ENCODE measurements at places on chromosomes 2 and 18. TPM values are rescaled to one million over a fixed set of nuclear protein-coding genes. Genes with fewer than 3 reads are reported as not detected.

DNA sequence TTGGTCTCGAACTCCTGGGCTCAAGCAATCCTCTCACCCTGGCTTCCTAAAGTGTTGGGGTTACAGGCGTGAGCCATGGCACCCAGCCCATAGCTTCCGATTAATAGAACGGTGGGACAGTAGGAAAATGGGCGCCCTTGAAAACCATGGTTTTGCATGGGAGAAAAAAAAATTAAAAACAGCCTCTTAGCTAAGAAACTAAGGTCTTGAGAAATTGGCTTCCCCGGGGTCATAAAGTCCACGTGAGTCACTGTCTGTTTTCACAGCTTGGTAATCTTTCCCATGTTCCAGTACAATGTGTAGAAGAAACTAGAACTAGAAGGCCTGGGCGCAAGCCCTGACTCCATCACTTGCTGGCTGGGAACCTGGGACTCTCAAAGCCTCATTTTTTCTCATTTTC, 20.7 kb downstream of the B3GNT2 start:
- H3K27me3 ChIP-seq, result no peaks in the 10 kb centered on the region
- peak; percentile 30 for DNase-seq
- H3K36me3 ChIP-seq, result peaks cover 44% of the 10 kb centered on the region
- peaks cover 95% of the 10 kb centered on the region for H3K4me1 ChIP-seq

The CYS1 gene
- not detected for total RNA-seq

GRCh38 chr2:9879455-9880194, 36.4 kb downstream of the TAF1B start:
- H3K4me3 ChIP-seq, result no peak overlapping the region
- H3K27ac ChIP-seq, result no peak overlapping the region
- H3K36me3 ChIP-seq, result peaks cover 31% of the 10 kb centered on the region

DNA sequence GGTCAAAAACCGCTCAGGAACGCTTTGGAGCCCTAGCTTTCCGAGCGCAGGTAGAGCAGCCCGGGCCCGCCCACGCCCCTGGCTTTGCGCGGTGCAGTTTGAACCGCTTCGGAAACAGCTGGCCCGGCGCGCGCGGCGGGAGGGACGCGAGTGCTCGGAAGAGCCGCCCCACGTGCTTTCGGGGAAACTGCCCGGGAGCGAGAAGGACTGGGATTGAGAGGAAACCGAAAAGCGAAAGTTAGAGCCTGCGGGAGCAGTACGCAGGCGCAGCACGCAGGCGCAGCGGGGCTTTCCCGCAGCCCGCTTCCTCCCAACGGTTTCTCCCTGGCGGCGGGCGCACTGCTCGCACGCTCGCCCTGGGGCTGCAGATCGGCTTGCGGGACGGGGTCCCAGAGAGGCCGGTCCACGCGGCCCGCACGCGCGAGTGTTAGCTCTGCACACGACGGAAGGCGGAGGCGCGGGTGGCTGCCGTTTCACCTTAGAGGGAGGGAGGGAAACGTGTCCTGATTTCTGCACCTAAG, 6.3 kb upstream of the STAT1 start:
- no peak overlapping the region for H3K4me3 ChIP-seq
- DNase-seq, result peak; percentile 93
- H3K27me3 ChIP-seq, result no peaks in the 10 kb centered on the region

DNA sequence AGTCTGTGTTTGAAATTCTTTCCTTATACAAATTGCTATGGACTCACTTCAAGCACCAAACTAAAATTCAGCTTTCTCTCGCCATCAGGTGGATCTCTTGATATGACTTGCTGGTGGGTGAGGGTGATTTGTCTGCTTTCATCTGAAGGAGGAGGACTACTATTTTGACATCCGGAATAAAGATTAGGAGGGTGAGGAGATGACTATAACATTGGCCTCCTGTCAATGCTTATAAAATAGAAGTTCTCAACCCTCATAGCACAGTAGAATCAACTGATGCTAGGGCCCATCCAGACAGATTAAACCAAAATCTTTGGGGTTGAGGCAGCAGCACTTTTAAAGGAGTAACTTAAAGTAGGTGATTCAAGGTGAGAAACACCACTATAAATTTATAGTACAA, 120.4 kb upstream of the DNAJC10 start:
- no peak overlapping the region for H3K27ac ChIP-seq
- H3K4me3 ChIP-seq, result no peak overlapping the region
- no peaks in the 10 kb centered on the region for H3K36me3 ChIP-seq

The TNFAIP6 gene
- not detected for total RNA-seq

GRCh38 chr2:234873828-234874173, 78.0 kb upstream of the SH3BP4 start:
- H3K4me1 ChIP-seq, result no peaks in the 10 kb centered on the region
- no peak for DNase-seq
- no peak overlapping the region for H3K4me3 ChIP-seq

The KRTCAP3 gene
- total RNA-seq, result 5.0 TPM

DNA sequence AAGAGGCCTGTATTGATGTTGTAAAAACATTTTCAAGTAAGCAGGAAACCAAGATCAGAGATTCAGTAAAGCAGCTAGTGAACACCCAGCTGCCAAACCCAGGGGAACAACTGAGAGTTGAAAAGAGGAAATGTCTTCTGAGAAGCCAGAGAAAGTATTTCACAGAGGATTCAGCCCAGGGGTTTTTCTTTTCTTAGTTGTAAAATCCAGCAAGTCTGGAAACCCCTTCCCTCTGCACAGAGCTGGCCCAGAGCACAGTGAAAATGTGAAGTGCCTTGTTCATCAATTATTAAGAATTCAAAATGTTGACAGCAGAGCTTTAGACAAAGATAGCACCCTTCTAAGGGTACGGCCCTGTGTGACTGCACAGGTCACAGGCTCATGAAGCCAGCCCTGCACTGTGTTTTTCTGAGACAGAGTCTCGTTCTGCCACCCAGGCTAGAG, 28.4 kb downstream of the AFF3 start:
- no peaks in the 10 kb centered on the region for H3K27me3 ChIP-seq
- H3K4me3 ChIP-seq, result no peak overlapping the region
- DNase-seq, result no peak
- H3K27ac ChIP-seq, result peak overlapping the region; percentile 1

GRCh38 chr2:164831887-164832286, 9.7 kb downstream of the COBLL1 start:
- no peaks in the 10 kb centered on the region for H3K4me1 ChIP-seq
- H3K27ac ChIP-seq, result no peak overlapping the region
- peaks cover 7% of the 10 kb centered on the region for H3K27me3 ChIP-seq
- no peak for DNase-seq
- no peaks in the 10 kb centered on the region for H3K36me3 ChIP-seq

The FHOD3 gene
- not detected for total RNA-seq

DNA sequence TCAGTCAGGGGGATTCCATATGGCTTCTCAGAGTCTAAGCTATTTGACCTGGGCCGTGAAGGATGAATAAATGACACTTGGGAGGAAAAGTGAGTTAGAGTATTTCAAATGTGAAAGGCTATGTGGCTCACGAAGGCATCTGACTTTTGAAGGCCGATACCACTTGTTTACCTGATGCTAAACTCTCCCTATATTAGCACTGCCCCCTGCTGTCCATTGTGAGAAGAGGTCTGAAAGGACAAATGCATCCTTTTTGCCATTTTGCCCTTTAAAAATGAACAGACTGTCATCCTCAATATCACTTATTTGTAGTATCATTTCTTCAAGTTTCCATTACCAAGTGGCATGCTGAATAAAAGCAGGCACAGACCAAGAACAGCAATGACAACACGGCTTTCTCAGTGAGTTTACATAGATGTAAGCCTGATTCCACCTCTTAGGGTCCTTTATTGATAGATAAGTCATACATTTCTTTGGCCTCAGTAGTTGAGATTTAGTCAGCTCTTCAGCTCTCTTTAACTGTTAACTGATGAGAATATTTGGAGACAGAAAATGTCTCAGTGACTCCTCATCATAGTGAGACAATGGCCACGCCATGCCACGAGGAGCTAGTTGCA, 40.1 kb downstream of the DOCK10 start:
- H3K27me3 ChIP-seq, result no peaks in the 10 kb centered on the region
- H3K4me1 ChIP-seq, result peaks cover 83% of the 10 kb centered on the region
- H3K4me3 ChIP-seq, result peak overlapping the region; percentile 22
- H3K36me3 ChIP-seq, result peaks cover 16% of the 10 kb centered on the region
- H3K27ac ChIP-seq, result peak overlapping the region; percentile 86
- DNase-seq, result peak; percentile 84

The DUSP19 gene
- 5.0 TPM for total RNA-seq

DNA sequence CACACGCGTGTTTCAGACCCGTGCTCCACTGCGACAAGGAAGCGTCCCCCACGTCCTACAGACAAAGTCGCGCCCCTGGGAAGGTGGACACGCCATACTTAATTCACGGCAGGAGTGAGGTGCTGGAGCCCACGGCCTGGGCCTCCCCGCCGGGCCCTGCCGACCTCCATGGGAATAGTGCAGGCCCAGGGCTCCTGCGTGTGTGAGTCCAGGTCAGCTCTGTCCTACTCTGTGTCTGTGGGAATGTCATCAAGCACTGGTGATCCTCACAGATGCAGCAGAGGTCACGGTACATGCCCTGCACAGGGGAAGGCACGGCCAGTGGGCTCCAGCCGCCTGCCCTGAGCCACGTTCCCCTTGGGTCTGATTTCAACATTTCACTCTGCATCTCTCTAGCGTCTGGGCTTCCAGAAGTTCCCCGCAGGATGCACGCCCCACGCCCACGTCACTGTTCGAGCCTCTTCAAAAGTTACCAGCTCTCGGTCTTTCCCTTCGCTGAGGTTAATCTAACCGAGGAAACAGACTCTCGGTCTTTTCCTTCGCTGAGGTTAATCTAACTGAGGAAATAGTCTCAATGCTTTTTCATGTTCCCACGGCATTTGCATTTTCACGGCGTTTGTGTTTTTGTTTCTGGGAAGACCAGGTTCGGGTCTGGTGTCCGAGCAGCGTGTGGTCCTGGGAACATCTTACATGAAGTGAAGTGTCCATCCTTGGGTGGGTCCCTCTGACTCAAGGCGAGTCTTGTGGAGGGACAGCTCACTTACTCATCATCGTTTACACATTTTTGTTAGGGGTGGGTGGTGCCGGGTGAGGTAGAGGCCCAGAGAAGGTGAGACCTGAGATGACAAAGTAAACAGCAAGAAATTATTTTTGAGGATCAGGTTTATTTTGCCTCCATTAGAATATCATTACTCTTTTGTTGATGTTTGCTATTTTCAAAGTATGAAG, 157.3 kb upstream of the ALKAL2 start:
- no peaks in the 10 kb centered on the region for H3K27me3 ChIP-seq
- H3K4me1 ChIP-seq, result peaks cover 2% of the 10 kb centered on the region
- no peaks in the 10 kb centered on the region for H3K36me3 ChIP-seq
- DNase-seq, result no peak
- H3K4me3 ChIP-seq, result no peak overlapping the region
- no peak overlapping the region for H3K27ac ChIP-seq

- H3K36me3 ChIP-seq, result peaks cover 2% of the 10 kb centered on the region
- DNase-seq, result no peak
- H3K4me3 ChIP-seq, result no peak overlapping the region
- H3K4me1 ChIP-seq, result peaks cover 4% of the 10 kb centered on the region
- H3K27ac ChIP-seq, result no peak overlapping the region
- H3K27me3 ChIP-seq, result no peaks in the 10 kb centered on the region
These were observed 108.8 kb downstream of the RTN4 start for GRCh38 chr2:54941248-54941984.

The MC4R gene
- total RNA-seq, result not detected

DNA sequence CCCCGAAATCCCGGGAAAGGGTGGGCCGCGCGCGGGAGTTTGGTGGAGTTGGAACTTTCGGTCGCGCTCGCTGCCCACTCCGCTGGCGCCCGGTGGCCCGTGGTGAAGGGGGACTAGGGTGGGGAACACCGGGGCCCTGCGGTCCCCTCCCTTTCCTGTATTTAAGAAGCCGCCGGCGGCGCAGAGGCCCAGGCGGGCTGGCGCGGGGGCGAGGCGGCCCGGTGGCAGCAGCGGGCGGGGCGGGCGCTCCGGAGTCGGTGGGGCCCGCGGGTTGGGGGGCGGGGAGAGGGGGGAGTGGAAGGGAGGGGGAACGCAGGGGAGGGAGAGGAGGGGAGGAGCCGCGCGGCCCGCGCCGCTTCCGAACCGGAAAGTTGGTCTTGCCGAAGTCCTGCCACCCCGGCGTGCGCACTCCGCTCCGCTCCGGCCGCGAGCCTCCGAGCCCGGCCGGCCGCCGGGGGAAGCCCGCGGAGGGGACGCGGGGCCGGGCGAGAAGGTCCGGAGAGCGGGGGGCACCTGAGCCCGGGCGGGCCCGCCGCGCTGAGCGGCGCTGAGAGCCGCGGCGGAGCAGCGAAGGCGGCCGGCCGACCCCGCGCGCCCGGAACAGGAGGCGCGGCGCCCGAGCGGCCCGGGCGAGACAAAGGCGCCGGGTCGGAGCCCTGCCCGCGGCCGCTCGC, 425 bp upstream of the SALL3 start:
- no peak overlapping the region for H3K4me3 ChIP-seq
- no peaks in the 10 kb centered on the region for H3K36me3 ChIP-seq
- no peak for DNase-seq
- H3K27ac ChIP-seq, result no peak overlapping the region

GRCh38 chr2:121242976-121243375, 42.0 kb downstream of the TFCP2L1 start:
- H3K27me3 ChIP-seq, result peaks cover 2% of the 10 kb centered on the region
- DNase-seq, result no peak
- H3K4me3 ChIP-seq, result no peak overlapping the region
- H3K4me1 ChIP-seq, result no peaks in the 10 kb centered on the region

DNA sequence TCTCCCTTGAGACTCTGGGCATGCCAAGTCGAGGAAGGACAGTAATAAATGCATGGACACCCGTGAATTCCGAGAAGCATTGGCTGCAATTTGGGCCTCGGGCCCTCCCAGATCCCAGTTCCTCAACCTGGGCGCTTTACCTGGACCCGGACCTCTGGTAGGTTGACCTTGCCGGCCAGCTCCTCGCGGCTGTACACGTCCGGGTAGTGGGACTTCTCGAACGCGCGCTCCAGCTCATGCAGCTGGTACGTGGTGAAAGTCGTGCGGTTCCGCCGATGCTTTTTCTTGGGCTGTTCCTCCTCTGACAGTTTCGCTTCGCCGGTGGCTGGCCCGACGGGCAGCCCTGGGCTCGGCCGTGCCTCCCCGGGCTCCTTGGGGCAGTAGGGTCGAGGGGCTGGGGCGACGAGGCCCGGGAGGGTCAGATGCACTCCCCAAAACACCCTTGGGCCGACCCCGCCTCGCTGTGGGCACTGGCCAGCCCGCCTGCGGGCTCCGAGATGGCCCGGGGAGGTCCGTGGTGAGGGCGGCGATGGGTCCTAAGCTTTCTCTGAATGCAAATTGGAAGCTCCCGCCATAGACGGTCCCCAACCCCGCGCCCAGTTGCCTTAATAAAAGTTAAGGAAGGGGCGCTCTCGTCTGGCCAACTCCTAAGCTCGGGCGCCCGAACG, 899 bp downstream of the RAX start:
- H3K4me3 ChIP-seq, result peak overlapping the region; percentile 16
- H3K27me3 ChIP-seq, result peaks cover 79% of the 10 kb centered on the region
- no peak for DNase-seq
- no peak overlapping the region for H3K27ac ChIP-seq
- peaks cover 30% of the 10 kb centered on the region for H3K4me1 ChIP-seq
- H3K36me3 ChIP-seq, result no peaks in the 10 kb centered on the region

The DNAJC10 gene
- 41.5 TPM for total RNA-seq

Measured in activated naive CD4-positive, alpha-beta T cell treated with anti-CD3 and anti-CD28 coated beads for 36 hours (primary cell).